HCEC 1CT (cell line): ENCODE measurements at places on chromosomes 2 and 18.

DNA sequence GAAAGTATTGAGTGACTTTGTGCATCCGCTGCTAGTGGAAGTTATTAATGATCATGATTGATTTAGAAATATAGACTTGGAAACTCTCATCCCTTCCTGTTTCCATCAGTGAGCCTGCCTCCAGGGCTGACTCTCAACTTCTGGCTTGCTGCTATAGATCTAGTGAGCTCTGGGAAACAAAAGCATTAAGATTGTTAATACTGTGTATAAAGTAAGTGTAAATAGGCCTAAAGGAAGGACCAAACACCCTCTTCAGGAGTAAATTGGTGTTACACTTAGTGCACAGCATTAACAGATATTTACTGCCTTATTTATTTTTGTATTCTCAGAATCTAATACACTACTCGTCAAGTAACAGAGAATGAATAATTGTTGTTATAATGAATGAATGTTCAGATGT is 285.6 kb downstream of the THSD7B start:
- DNase-seq: no peak

DNA sequence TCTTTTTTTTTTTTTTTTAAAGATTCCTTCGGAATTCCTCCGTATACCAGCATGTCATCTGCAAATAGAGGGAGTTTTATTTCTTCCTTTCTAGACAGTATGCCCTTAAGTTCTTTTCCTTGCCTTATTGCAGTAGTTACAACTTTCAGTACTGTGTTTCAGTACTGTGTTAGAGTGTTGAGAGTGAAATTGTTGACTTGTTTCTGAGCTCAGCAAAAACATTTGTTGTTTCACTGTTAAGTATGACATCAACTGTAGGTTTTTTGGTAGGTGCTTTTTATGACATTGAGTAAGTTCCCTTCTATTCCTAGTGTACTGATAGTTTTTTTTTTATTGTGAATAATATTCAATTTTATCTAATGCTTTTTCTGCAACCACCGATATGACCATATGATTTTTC is 43.9 kb downstream of the ACVR2A start:
- no peak for DNase-seq

- peak; percentile 39 for DNase-seq
Observed at GRCh38 chr2:179272406-179273192, 8.0 kb upstream of the SESTD1 start.

- no peak for DNase-seq
Observed at GRCh38 chr18:80202264-80202998, 44.9 kb downstream of the PARD6G start.

DNA sequence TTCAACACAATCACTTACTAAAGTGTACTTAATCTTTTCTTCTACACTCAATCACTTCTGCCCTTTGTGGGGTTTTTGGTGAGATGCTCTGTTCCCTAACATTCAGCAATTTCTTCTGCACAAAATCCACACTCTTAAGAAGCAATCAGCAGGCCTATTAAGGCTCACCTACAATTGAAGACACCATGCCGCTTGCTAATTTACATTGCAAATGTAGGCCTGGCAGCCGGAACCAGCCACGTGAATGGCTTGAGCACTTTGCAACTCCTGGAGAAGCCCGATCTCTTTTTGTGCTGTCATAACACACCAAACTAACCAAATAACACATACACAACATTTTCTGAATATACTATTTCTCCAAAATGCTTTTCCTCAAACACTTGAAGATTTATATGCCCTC is 66.3 kb downstream of the NYAP2 start:
- DNase-seq: no peak

- DNase-seq: no peak
Observed at GRCh38 chr2:96729748-96730147, 10.1 kb downstream of the LMAN2L start.

DNA sequence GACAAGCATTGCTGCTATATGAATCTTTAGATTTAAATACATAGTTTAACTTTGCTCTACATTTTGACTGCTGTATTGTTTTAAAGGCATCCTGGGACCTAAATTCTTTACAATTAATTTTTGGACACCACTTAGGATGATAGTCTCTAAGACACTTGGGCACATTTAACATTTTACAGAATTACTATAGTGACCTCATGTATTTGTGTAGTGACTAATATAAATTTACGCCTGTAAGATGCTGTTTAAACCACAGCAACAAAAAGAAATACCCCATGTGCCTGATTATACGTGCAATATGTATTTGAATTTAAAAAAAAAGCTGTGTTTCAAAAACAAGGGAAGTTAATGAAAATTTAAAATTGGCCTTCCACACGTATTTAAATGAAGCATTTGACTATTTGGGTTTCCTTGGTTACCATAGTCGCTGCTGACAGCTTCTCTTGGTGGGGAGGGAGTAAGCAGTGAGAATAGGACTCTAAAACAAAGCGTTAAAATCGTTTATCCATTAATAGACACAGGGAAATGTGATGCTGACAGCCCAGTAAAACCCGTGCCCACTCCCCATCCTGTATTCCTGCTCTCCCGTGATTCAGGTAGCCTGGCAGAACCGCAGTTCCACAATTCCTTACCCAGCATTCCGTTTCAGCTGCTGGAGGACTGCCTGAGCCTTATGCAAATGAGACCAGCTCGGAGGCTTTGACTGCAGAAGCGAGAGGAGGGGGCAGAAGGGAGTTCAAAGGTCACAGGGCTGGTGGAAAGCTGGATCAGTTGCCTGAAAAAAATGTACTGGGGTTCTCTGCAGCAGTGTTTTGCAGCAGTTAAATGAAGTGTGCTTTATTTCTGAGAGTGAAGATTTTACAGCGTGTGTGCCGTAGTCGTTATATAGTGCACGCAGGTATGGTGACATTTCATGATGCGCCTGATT is 104.3 kb downstream of the CSRNP3 start:
- peak; percentile 22 for DNase-seq
